PC-9 (cell line): ENCODE measurements at places on chromosomes 4 and X. TPM values are rescaled to one million over a fixed set of nuclear protein-coding genes. Genes with fewer than 3 reads are reported as not detected.
A peak's percentile ranks its signal among the peaks of the same experiment; 100 is the strongest.

The UCP1 gene
- not detected in 2 replicates for total RNA-seq

- no peak for DNase-seq
Observed at GRCh38 chr4:145884775-145885174, 53.8 kb downstream of the ZNF827 start.

The CPZ gene
- 9.1 and 12.1 TPM in 2 replicates for total RNA-seq

- no peak for DNase-seq
Observed at GRCh38 chr4:112029771-112030171, 115.5 kb upstream of the FAM241A start.

The GAGE10 gene
- total RNA-seq = not detected in 2 replicates

The S100G gene
- total RNA-seq = not detected in 2 replicates

DNA sequence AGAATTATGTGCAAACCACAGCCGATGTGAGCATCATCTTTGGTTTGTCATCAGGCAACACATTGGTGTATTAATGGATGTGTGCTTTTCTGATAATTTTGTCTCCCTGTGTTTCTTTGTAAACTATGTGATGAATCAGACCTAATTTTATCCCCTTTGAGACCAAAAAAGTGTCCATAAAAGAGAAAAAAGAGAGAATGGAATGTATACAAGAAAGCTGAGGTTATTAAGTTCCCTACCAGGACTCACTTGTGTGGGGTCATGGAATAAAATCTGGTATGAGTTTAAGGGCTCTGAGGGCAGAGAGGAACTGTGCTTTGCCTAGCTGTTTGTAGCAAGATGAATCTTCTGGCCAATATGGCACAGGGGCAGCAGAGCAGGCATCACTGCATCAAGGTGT lies 239.5 kb upstream of the HAND2 start:
- no peak for DNase-seq

The CT45A1 gene
- not detected in 2 replicates for total RNA-seq

The SHROOM3 gene
- total RNA-seq = 44.3 and 50.7 TPM in 2 replicates

DNA sequence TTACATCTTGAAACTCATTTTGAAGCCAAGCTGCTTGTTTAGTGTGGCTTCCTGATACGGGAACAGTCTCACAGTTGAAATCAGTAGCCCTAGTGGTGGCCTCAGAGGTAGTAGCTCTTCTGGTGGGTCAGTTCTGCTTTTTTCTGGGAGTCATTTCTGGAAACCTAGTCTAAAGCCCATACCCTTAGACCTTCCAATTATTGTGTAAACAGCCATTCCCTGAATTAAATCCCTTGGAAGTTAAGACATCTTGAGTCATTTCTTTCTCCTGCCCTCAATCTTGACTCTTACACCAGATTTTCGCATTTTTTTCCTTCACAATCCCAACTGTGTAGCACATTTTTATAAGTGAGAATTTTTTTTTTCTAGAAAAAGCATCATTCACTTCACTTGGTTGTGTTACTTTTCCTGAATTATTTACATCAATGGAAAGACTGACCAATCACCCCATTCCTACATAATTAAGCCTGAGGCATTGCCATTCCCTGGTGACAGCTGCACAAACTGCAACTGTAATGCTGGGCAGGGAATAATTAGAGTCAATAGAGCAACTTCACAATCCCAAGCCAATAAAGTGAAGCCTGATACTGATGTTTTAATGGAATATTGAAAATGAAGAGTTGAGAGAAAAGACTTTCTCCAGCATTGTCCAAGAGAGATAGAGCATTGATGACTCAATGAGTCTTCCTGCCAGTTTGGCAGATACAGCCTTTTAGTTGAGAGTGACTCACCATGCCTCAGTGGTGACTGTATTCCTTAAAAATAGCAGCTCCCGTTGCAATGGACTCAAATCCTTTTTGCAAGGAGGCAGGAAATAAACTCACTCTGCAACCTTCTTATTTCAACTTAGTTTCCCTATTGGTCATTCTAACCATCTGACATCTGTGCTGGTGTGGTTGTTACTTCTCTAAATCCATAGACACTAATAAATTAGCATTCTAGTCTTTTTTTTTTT lies 13.0 kb upstream of the SEPSECS start:
- peak; percentile 44 for DNase-seq

DNA sequence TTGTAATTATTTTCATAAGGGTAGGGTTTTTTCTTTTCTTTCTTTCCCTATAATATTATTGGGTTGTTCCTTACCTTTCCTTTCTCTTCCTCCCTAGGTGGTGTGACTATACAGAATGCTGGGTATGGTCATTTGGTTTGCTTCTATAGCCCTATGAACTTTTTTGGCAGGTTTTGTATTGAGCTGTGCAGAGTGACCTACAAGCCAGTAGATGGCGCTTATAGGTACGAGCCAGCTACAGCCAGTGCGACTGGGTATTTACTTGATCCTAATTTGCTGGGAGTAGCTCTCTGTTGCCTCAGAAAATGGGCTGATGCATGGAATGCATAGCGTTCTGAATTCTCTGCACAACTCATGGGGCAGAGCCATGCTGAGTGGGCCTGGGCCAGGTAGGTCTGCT lies 423.3 kb downstream of the MAGEE1 start:
- peak; percentile 29 for DNase-seq

GRCh38 chrX:46941341-46941740 lies 29.1 kb downstream of the JADE3 start:
- no peak for DNase-seq

- no peak for DNase-seq
Observed at GRCh38 chr4:175970072-175970471, 95.6 kb upstream of the WDR17 start.

GRCh38 chrX:72396117-72396516 lies 90.4 kb upstream of the CITED1 start:
- DNase-seq = no peak

DNA sequence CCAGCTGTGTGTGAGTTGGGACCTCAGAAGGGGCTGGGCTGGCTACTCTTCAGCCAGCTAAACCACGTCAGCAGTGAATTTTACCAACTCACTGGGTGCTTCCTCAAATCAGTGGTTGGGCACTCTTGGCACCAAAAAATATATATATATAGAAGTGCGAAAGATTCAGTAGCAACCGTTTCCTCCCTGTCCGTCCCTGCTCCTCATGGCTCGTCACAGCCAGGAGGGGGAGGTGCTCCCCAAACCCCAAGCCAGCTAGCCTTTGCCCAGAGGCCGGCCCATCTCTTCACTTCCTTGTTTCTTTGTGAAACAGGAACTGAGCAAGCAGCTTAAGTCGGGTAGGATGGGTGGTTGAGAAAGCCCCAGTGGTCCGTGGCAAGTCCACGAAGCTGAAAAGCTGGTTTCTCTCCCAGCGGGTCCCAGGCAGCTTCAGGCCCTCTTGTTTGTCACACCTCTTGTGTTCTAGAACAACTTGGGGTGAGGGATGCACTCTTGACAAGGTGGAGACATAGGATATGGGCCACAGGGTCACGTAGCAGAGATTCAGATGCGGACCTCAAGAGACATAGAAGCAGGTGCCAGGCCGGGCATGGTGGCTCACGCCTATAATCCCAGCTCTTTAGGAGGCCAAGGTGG lies 6.8 kb upstream of the SASH3 start:
- DNase-seq = no peak

- no peak for DNase-seq
Observed at GRCh38 chr4:37836274-37836673, 9.8 kb downstream of the PGM2 start.

DNA sequence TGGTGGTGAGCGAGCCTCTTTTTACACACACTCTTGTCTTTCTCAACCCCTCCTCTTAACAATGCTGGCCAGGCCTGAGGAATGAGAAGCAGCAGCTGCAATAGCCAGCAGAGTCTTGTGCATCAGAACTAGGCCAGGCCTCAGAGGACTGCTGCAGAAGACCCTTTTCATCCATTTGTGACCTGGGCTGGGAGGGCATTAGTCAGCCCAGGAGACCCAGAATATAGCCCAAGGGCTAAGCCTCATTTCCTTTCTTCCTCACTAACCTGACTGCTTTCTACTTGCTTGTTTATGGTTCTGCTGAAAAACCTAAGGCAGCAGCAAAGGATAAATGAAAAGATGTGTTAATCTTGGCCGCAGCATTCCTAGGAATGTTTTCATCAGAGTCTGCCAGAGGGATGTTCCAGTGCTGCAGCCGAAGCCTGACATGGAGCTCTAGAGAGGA lies 254.7 kb upstream of the AR start:
- no peak for DNase-seq

GRCh38 chr4:71533121-71533520 lies 194.3 kb downstream of the SLC4A4 start:
- DNase-seq = no peak

DNA sequence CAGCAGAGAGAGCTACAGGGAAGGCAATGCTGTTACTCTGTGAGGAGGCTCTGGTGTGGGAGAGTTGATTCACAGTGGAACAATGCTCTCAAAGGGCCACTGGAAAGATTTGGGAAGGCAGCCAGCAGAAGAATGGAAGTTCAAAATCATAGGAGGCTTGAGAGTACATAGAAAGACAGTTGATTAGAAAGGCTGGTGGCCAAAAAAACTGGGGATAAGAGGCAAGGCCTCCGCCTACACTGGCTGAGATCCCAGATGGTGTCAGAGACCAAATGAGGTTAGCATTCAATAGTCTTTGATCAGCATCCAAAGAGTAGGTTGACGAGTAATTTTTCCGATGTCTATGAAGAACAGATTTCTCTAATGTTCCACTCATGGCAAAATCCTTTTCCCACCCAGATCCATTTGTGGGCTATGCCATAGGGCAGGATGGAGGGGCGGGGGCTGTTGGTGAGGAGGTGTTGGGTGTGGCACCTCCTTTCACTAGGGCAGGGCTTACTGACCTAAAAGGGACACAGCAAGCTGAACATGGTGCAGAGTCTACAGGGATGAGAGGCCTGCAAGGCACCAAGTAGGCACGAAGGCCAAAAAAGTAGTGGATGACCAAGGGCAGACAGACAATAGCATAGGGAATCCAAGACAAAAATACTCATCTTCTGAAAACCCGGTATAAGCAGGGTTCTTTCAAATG lies 15.1 kb downstream of the TEC start:
- DNase-seq = no peak

The IL3RA gene
- total RNA-seq = not detected in 2 replicates

DNA sequence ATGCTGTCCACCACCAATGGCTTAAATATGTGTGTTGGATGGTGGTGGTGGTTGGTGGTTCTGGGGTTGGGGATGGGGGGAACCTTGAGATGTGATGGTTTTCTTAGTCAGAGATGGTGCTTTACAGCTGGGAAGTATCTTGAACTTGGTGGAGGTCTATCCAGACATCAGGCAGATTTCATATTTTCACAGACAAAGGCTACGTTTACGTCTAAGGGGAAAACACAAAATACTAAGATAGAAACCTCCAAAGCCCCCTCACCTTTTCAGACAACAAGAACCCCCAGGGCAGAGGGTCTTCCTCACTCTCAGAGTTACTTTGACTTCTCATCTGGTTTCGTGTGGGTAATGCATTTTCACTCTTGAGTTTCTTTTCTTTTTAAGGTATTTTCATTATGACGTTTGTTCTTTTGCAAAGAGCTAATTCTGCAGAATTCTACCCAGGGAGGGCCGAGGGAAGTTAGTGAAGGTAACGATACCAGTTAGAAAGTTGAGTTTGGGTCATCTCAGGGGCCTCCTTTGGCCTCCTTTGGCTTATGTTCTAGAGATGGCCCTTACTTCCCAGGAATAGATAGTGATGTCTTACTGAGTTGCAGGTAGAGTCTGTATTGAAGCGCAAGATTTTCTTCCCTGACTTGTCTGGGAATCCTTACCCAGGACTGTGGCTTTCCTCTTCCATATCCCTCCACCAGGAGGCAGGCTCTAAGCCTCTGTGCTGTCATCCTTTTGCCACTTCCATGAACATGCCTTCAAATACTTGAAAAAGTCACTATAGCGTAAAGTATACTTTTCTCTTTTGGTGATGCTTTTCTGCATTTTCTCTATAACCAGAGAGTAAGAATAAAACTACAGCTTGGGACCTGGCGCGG lies 31.9 kb downstream of the RHOH start:
- DNase-seq = no peak

GRCh38 chrX:44747969-44748368 lies 95.9 kb upstream of the DUSP21 start:
- DNase-seq = no peak

DNA sequence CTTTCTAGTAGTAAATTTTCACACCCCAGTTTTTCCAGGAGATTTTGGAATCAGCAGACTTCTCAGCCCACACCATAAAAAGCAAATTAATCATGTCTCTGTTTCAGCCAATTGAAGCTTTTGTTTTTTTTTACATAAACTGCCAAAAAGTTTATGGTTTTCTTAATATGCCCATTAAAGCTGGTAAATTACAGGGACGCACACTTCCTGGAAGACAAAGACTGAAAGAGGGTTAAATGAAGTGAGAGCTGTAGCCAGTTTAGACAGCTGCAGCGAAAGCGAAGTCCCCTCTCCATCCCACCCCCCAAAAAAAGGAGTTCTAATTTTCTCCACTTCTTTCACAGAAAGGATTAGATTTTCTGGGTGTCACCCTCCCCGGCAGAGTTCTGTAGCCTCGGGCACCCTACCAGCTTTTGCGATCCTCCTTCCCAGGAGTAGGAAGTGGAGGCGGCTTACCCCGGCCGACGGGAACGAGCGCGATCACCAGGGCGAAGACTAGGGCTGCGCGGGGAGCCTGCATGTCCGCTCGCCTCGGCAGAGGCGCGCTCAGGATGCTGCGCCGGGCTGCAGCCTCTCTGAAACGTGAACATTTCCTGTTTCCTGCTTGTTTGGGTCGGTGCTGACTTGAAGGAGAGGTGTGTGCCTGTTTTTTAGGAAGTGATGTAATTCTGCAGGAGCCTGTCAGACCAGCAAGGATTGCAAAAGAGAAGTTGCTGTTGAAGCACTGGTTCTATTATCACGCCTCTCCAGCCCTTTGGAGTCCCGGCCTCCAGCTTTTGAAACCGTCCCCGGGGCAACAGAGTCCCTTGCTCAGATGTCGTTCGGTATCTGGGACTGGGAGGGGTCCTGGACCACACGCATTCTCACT lies at the start of gene TMEM154:
TMEM154 (minus strand) TSS at position 584 of the 868 bp plus-strand sequence; CDS start at position 520, 64 bp downstream.
- peak; percentile 84 for DNase-seq

- no peak for DNase-seq
Observed at GRCh38 chr4:99047710-99048109, 40.9 kb downstream of the ADH5 start.

- DNase-seq = no peak
Observed at GRCh38 chr4:111991797-111992196, 153.5 kb upstream of the FAM241A start.

GRCh38 chr4:113449410-113449974 lies 312.0 kb downstream of the CAMK2D start:
- DNase-seq = no peak

GRCh38 chr4:25361253-25361652 lies 15.8 kb upstream of the ANAPC4 start:
- no peak for DNase-seq

GRCh38 chr4:152690706-152691651 lies 11.2 kb upstream of the TMEM154 start:
- no peak for DNase-seq
